ENCODE measurements at places on chromosomes 7 and 10.

GRCh38 chr7:151342102-151342646 lies 562 bp downstream of the NUB1 start:
- no peak for DNase-seq

DNA sequence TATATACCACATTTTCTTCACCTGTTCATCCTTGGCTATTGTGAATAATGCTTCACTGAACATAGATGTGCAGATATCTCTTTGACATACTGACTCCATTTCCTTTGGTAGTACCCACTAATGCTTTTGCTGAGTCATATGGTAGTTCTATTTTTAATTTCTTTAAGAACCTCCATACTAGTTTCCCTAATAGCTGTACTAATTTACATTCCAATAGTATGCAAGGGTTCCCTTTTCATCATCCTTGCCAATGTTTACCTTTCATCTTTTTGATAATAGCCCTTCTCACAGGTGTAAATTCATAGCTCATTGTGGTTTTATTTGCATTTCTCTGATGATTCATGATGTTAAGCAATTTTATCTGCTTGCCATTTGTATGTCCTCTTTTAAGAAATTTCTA lies 159.9 kb downstream of the CALCR start:
- DNase-seq: no peak

- no peak for DNase-seq
These were observed 127.3 kb downstream of the RNLS start for GRCh38 chr10:88455831-88456230.

- no peak for DNase-seq
These were observed 78.5 kb upstream of the FZD1 start for GRCh38 chr7:91185771-91186170.

DNA sequence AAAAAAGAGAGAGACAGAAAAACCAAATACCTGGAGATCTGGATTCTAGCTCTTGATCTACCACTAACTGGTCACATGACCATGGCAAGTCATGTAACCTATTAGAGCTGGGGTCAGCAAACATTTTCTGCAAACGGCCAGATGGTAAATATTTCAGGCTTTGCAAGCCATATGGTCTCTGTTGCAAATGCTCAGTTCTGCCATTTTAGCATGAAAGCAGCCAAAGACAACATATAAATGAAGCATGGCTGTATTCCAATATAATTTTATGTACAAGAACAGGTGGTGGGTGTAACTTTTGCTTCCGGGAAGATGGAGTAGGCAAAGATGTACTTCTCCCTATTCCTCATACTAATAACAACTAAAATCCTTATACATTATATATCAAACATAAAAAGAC lies 6.7 kb downstream of the FRA10AC1 start:
- peak; percentile 4 for DNase-seq

GRCh38 chr10:23345861-23346260 lies 1.3 kb upstream of the C10orf67 start:
- DNase-seq: no peak

- DNase-seq: no peak
These were observed 3.7 kb downstream of the GALNT17 start for GRCh38 chr7:71135663-71136062.

- no peak for DNase-seq
These were observed 87.2 kb downstream of the CALD1 start for GRCh38 chr7:134866617-134867016.

GRCh38 chr10:110158051-110159005 lies 49.1 kb upstream of the MXI1 start:
- no peak for DNase-seq

- DNase-seq: no peak
These were observed 54.4 kb downstream of the INHBA start for GRCh38 chr7:41648501-41648900.

GRCh38 chr10:92720831-92721165 lies 31.0 kb downstream of the HHEX start:
- DNase-seq: no peak

DNA sequence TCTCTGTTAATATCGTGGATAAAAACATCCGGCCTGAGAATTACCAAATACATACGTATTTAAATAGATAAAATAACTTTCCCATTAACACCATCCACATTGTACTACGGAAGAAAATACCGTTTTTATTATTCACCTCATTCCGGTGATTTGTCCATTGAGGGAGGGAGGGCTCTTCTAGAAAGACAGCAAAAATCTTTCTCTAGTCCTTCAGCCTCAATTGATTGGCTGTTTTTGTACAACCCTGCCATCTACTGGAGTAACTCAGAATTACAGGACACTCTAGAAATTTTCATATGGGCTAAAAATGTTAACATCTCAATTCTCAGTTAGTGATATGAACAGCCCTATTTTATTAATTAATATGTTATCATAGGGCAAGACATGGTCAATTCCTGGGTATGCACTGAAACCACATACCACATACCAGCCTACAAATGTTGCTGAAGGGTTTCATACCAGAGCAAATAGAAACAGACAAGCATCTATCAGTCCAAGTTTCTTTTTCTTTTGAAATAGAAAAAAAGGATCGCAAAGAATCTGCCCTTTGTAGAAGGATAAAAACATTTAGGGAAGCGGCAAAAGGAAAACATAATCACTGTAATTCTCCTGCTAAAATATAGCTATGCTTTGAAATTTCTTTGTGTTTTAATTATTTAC lies 55.8 kb upstream of the CDCA7L start:
- DNase-seq: peak; percentile 49

DNA sequence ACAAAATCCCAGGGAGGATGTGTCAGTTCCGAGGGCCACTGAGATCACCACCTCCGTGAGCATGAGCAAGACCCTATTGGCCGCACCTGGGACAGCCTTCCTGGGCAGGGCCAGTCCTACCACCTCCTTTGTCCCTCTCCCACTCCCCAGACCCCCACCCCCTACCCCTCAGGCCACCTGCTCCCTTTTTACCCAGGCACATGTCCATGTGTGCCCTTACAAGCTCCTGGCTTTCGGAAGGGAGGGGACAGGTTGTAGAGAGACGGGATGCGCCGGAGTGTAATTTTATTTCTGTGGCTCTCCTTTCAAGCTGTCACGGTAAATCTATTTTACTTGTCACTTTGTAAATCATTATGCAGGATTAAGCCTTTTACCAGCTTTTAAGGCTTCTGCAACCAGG lies 20.9 kb downstream of the ZMIZ1 start:
- DNase-seq: no peak

- no peak for DNase-seq
These were observed 110.6 kb downstream of the BTRC start for GRCh38 chr10:101464599-101464998.

GRCh38 chr7:23106823-23107663 lies 1.5 kb downstream of the KLHL7 start:
- no peak for DNase-seq

- no peak for DNase-seq
These were observed 9.7 kb downstream of the PUS7 start for GRCh38 chr7:105512415-105512814.

GRCh38 chr7:130112093-130112492 lies 41.8 kb downstream of the KLHDC10 start:
- DNase-seq: no peak

DNA sequence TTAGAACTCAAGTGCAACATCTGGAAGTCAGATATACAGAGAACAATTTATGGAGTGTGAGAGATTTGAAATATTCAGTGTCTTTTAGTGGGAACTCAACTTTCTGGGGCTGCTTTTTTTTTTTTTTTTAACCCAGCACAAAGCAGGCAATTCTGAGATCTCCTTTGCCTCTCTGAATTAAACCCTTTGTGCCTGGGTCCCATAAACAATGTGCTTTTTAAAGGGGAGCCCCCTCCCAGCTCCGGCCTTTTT lies 146.8 kb downstream of the CELF2 start:
- no peak for DNase-seq

DNA sequence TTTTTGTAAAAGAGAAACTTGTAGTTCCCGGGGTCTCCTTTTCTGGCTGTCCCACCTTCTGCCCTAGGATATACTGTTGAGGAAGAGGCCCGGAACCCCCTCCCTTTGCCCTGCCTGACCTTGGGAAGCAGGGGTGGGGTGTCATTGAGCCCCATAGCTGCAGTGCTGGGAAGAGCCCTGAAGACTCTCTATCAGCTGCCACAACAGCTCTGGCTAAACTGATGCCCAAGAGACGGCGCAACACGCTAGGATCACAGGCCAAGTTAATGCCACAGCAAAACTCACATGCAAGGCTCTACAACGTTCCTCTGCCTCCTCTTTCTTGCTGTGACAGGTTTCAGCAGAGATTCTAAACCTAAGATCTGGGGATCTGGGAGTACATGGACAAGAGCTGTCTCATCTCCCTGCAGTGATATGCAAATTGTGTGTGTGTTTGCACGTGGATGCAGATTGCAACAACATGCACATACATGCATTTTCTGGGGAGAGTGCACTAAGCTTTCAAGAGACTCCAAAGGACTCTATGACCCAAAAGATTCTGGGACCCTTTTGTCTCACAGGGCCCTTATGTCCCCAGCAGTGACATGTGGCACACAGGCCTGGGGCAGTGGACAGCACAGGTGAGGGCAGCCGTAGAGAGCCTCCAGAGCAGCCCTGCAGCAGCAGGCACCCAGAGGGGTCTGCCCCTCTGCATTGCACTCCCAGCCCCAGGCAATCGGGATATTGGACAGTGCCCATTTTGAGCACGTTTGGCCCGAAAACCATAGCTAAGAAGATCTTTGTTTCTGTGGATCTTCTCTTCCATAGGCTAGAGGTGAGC lies 2.5 kb downstream of the RASSF4 start:
- DNase-seq: no peak

DNA sequence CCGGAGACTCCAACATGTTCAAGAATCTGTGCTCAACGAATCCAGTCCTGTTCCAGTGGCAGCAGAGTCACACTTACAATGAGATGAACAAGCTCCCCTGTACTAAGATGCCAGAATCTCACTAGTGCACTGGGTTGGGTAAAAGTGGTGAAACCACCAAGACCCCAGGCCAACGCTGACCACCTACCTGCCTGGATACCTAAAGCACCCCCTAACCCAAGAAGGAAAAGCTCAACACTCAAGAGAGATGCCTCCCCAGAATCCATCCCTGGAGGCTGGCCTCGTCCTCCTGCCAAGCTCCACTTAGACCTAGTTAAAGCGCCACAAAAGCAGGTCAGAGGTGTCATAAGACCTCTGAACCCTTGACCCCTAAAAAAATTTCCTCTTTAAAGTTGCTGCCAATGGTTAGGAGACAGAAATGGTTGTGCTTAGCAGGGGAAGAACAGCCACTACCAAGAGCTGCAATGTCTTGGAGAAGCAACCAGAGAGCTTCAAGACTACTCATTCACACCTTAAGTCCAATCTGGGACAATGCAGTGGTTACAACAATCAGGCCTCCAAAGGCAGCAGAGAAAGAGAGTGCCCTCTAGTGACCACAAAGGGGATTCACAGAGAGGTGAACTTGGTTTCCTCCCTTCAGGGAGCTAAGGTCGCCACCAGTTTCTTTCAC lies 94.6 kb upstream of the MACROH2A2 start:
- peak; percentile 38 for DNase-seq

DNA sequence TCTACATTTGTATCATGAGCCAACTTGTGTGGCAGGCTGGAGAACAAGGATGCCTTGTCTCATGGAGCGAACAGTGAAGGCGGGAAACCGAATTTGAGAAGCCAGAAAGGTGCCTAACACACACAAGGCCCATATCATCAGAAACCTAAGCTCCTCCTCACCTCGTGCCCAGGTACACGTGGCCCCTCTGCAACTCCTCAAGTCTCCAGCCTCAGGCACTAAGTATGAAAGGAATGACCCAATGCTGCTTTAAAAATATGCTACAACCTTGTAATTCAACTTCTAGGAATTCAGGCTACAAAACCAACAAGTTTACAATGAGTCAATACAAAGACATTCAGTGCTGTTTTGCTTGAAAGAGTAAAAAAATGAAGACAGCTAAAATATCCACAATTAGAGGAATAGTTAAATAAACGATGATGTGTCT lies 95.7 kb downstream of the CDK6 start:
- DNase-seq: no peak

DNA sequence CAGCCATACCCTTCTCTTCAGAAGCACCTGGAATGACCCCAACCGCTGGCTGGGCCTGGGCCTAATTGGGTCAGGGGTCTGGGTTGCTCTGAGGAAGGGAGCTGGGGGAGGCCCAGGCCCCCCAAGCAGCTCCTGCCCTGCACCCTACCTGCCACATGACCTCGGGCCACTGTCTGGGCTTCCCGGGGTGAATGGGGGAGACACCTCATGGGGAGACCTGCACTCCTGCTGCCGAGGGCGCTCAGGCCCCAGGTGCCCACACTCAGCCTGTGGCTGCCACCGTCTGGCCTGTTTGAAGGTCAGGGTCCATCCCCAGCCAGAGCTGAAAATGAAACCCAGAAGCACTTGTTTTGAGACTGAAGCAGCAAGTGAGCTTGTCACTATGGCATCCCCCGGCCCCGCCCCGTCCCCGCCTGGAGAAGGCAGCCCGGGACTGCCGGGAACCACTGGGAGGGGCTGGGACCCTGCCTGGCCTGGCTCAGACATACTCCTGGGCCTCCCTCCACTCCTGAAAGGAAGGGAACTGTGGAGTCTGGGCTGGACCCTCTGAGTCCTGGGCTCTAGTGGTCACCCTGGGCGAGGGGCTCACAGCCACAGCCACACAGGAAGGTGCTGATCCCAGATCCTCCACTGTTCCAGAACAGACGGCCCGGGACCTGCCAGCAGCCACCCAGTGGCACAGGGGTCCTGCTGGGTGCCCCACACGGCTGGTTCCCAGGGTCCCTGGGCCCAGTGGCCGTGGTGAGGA lies 7.4 kb upstream of the MICALL2 start:
- DNase-seq: no peak

DNA sequence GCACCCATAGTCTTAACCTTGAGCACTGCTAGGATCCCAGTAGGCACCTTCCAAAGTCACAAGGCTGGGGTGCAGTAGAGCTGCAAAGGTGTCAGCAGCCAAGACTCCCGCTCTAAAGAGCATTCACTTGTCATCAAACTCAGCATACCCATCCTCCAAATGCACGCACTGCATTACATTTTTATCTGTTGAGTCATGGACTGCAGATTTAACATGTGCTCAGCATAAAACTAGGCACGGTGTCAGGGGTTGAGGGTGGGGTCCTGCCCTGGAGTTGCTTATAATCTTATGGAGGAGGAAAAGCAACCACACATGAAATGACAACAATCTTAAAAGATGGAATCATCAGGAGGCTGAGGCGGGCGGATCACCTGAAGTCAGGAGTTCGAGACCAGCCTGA lies 102.6 kb downstream of the PARP12 start:
- DNase-seq: no peak

DNA sequence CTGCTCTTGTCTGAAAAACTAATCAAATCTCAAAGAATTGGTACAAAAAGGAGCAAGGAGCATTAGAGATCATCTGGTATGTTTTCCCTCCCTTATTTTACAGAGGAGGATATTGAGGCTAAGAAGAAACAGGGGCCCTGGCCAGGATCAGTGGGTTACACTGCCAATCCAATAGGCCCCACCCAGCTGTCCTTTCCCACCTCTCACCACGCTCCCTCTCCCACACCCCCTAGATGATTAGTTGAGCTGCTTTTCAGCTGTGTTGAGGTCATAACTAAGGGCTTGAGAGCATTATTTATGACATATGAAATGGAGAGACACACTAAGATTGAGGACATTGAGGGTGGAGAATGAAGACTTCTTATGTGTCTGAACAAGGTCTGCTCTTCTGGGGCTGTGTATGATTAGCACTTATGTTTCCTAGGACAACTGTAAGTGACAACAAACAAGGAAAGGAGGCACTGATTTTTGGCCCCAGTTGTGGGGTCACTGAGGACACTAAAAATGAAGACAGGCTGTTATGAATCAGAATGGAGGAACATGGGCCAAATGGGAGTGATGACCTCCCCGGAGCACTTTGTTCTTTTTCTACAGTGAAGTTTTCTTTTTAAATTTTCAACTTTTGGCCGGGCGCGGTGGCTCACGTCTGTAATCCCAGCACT lies 26.5 kb downstream of the VWA2 start:
- no peak for DNase-seq

- no peak for DNase-seq
These were observed 707 bp upstream of the GHITM start for GRCh38 chr10:84138478-84139125.
